Gastrocnemius medialis (tissue), 4 donors: ENCODE measurements at places on chromosomes 16 and 17. TPM values are rescaled to one million over a fixed set of nuclear protein-coding genes. Genes with fewer than 3 reads are reported as not detected.
A peak's percentile ranks its signal among the peaks of the same experiment; 100 is the strongest.

Gene KRT32
- total RNA-seq, result not detected

Gene NOXO1
- total RNA-seq, result not detected

Gene ZNF469
- 0.05 TPM for total RNA-seq

Gene CDH13
- 36.7 TPM for total RNA-seq

Gene MAPT
- 70.3 TPM for total RNA-seq

Gene USP31
- 21.2 TPM for total RNA-seq

DNA sequence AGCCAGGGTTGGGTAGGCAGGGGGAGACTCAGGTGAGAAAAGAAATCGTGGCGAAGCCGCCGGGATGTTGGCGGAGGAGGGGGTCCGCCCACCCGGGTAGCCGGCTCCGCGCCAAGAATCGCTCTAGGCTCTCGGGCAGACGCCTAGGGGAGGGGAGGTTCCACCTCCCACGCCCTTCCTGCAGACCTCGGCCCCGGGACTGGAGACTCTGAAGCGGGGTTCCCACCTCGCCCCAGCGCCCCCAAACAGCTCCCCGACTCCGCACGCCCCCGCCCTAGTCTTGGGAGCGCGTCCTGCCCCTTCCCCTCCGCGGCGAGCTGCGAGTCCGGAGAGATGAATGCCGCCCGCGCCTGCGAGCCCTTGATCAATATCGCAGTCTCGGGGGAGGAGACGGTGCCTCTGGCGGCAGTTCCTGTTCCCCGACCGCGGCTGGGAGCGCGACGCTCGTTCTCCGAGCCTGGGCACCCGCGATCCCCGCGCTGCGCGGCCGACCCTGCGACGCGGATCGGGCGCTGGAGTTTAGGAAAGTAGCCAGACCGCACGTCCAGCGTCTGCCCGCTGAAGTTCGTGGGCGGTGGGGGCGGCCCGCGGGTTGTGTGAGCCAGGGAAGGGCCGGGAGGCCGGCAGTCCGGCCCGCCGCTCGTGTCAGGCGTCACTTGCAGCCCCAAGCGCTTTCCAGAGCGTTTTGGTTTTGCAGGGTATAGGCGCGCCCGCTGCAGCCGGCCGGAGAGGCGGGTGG is 790 bp downstream of the CRHR1 start:
- peaks cover 9% of the 10 kb centered on the region for H3K4me1 ChIP-seq
- H3K27me3 ChIP-seq, result peaks cover 38% of the 10 kb centered on the region
- H3K4me3 ChIP-seq, result peak overlapping the region; percentile 56
- H3K27ac ChIP-seq, result no peak overlapping the region
- DNase-seq, result no peak

DNA sequence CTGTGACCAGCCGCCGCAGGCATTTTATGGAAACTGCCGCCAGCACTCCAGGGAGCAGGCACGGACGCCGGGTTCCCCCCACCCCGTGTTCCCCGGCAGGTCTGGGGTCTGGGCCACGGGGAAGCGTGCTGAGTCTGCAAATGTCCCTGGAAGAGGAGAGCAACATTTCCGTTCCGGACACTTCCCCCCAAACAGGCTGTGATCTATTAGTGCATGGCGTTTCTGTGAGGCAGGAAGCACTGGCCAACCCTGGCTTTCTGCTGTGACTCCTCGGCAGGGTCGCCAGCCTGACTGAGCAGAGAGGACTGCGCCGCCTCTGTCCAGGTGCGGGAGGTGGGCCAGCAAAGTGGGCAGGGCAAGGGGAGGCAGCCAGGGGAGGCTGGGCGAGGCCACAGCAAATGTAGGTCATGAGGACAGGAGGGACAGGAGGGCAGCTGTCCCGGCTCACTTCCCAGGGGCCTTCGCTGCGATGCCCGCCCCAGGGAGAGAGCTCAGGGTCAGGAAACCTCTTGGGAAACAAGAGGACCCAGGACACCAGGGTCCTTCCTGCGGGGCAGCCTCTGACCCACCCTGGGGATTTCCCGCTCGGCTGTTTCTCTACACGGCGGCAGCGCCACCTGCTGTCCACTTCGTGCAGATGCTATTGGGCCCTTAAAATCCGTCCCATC is 9.5 kb downstream of the FOXF1 start:
- H3K4me3 ChIP-seq, result no peak overlapping the region
- H3K4me1 ChIP-seq, result peaks cover 9% of the 10 kb centered on the region

DNA sequence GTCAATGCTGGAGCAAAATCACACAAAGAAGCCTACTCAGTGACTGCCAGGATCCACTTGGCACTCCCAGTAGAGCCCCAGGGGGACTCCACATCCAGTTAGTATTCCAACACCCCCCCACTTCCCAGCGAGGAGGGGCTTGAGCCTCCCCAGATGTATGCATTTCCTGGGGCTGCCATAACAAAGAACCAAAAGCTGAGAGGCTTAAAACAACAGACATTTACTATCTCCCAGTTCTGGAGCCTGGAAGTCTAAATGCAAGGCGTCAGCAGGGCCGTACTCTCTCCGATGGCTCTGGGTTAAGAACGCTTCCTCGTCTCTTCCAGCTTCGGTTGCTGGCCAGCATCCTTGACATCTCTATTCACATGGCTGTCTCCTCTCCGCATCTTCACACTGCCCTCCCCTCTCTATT is 23.0 kb upstream of the GNA13 start:
- H3K36me3 ChIP-seq, result no peaks in the 10 kb centered on the region
- H3K4me3 ChIP-seq, result no peak overlapping the region
- peaks cover 8% of the 10 kb centered on the region for H3K4me1 ChIP-seq
- no peaks in the 10 kb centered on the region for H3K27me3 ChIP-seq
- DNase-seq, result no peak

- H3K27me3 ChIP-seq, result no peaks in the 10 kb centered on the region
- no peaks in the 10 kb centered on the region for H3K36me3 ChIP-seq
- peaks cover 47% of the 10 kb centered on the region for H3K4me1 ChIP-seq
- H3K27ac ChIP-seq, result peak overlapping the region; percentile 96
- DNase-seq, result peak; percentile 38
- H3K4me3 ChIP-seq, result peak overlapping the region; percentile 87
Observed at GRCh38 chr17:16215002-16215272, 397 bp downstream of the NCOR1 start.

DNA sequence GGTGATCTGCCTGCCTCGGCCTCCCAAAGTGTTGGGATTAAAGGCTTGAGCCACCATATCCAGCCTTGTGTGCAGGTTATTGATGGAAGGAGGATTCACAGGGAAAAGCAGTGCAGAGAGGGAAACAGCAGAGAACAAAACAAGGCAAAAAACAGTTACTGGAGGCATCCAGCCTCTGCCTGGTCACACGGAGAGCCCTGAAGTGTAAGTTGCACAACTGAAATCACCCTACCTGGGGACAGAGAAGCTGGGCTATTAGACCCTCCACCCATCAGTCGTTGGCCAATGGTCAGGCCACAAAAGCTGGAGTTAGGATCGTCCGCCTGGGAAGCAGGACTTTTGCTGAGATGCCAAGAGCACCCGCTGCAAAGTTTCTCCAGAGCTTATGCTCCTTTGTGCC is 57.9 kb upstream of the BCO1 start:
- DNase-seq, result no peak
- no peaks in the 10 kb centered on the region for H3K27me3 ChIP-seq
- peak overlapping the region; percentile 83 for H3K27ac ChIP-seq

- peaks cover 13% of the 10 kb centered on the region for H3K4me1 ChIP-seq
- H3K36me3 ChIP-seq, result no peaks in the 10 kb centered on the region
- no peak overlapping the region for H3K4me3 ChIP-seq
- H3K27me3 ChIP-seq, result no peaks in the 10 kb centered on the region
Observed at GRCh38 chr17:76574166-76574565, 11.5 kb downstream of the ST6GALNAC2 start.
